NCI-H187 treated with DMSO at 0.1 percent for 48 hours (cell line): ENCODE measurements at places on chromosomes 3 and 15.

DNA sequence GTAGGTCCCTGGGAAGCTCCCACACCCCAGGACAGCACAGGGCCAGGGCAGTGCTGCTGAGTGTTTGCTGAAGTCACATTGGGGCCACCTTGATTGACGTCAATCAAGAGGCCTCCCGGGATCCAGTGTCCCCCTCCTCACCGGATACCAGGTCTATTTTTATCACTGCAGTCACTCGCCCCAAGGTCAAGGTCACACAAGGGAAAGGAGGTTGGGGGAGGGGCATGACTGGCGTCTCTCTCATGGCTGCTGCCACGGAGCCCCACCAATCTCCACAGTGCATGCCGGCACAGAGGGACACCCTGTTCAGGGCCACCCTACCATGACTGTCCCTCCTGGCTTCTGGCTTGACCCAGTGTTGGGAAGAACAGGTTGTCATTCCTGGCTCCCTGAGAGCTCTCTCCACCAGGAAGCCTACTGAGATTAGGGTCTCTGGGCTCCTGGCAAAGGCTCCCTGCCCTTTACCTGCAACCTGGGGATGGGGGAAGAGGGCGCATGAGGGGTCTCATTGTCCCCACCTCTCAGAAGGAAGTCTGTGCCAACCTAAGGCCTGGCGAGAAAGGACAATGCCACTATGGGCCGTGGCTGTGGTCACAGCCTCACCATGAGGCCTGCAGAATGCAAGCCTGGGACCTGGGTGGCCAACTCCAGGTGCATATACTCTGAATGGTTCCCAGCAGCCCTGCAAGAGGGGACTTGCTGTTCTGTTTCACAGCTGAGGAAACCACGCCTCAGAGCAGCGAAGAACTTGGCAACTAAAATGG lies 1.5 kb downstream of the MYL3 start:
- DNase-seq = no peak

DNA sequence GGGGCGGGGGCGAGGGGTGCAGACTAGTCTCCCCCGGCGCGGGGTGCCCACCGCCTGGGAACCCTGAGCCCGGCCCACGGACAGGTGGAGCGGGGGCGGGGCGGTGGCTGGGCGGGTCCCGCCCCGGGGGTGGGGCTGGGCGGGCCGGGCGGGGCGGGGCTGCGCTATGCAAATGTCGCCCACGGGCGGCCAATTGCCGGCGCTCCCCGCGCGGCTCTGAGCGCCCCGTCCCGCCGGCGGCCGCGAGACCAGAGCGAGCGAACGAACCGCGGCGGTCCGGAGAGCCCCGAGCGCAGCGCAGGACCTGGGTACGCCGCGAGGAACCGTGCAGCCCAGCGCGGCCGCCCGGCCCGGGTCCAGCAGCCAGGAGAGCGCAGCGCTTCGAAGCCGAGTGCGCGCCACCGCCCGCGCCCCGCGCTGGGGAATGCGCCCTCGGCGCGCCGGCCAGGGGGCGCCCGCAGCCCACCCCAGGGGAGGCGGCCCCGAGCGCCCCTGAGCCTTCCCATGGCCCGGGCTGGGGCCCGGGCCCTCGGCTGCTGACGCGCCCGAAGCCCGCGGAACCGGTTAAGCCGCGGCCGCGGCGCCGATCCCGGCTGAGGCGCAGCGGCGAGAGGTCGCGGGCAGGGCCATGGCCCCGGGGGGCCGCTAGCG lies at the start of gene SEMA3F:
TSS of gene SEMA3F (plus strand) at position 485 of the 651 bp plus-strand sequence. CDS start 4,299 bp downstream, outside the sequence.
- no peak for DNase-seq

GRCh38 chr3:171269542-171269941 lies 190.7 kb downstream of the TNIK start:
- DNase-seq = no peak

DNA sequence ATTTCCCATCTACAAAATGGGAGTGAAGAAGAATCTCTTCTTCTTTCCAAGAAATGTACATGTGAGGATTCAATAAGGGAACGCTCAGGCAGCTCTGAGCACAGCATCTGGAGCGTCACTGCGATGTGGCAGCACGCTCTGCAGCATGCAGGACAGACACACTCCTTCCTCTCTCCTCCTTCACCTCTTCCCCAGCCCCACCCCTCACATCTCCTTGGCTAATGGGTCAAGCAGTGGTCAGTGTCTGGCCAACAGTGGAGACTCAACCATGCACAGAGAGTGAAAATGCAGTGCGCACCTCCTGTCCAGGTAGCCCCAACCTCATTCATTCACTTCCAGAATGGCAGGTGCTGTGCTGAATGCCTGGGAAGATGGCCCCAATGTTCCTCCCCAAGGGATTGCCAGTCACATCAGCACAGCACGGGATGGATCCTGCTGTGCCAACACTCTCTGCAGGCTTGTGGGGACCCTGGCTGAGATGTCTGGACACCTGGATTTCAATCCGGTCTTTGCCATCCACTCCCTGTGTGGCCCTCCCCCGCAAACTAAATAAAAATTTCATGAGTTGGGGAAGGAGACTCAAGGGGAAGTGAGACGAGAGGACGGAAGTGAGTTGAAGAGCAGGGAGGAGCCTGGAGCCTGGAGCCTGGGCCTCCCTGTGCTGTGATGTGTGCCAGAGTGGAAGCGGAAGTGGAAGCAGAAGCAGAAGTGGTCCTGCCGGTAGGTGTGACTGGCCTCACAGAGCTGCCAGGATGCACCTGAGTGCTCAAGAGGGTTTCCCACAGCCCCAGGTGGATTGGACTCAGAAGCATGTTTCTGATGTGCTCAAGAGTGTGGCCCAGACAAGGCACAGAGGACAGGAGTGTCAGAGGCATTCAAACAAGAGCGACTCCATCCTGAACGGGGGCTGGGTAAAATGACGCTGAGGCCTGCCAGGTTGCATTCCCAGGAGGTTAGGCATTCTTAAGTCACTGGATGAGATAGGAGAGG lies 163.9 kb downstream of the SMAD6 start:
- DNase-seq = no peak

- DNase-seq = no peak
Observed at GRCh38 chr3:121663171-121663847, 2.6 kb upstream of the HCLS1 start.

DNA sequence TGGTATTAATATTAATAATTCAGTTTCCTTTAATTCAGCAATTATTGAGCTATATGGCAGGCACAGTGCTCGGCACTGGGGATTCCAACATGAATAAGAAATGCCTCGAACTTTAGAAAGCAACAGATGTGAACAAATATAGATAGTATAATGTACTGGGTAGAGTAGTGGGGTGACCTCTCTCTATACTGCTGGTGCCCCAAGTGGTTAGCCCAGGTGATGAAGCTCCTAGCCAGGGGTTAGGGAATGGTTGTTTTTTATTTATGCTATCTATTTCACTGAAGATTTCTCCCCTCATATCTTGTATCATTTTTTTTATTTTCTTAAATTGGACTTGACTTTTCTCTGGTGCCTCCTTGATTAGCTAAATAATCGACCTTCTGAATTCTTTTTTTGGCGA lies 62.1 kb downstream of the BHLHE40 start:
- no peak for DNase-seq

DNA sequence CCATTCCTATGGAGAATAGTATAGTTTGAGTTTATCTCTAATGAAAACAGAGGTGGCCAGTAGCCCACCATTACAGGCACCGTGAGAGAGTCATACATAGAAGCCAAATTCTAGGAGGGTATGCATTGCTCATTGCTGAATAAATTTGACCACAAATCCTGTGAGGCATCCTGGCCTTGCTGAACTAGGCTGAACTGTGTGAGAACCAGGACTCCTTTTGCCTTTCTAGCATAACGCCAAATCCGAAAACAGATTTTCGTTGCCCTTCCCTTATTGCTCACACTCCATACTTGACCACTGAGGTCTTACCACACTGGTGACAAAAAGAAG lies 50.4 kb downstream of the SLC2A2 start:
- DNase-seq = no peak

- DNase-seq = no peak
Observed at GRCh38 chr3:169748670-169749069, 16.2 kb downstream of the TERC start.

DNA sequence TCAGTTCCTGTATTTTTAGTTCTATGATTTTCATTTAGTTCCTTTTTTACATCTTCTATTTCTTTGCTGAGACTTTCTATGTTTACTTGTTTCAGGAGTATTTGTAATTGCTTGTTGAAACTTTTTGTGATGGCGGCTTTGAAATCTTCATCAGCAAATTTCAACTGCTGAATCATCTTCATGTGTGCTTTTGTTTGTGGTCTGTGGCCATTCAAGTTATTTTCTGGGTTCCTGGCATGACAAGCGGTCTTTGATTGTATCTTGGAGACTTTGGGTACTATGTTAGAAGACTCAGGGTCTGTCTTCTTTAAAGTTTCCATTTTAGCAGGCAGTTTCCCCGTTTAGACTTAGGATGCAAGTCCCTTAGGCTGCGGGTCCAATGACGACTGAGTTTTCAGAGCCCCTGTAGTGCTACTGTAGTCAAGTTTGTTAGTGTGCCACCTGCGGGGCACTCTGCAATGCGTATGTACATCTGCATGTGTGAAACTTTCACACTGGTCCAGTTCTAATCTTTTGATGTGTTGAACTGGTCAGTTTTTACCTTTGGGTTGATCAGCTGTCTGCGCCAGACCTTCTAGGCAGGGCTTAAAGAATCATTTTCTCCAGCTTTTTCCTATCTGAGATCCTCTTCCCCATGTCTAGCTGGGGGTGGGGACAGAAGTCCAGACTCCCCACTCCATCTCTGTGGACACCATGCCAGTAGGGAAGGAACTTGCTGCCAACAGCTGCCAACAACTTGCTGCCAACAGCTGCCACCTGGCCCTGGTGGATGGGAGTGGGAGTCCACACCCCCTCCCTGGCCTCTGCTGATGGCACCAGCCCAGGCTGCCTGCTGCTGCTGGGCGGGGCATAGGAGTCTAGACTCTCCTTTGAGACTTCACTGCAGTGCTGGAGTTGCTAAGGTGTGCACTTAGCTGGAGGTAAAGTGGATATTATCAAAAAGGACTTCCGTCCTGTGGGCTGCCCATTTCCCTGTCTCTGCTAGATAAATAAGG lies 190.9 kb downstream of the TJP1 start:
- DNase-seq = no peak

DNA sequence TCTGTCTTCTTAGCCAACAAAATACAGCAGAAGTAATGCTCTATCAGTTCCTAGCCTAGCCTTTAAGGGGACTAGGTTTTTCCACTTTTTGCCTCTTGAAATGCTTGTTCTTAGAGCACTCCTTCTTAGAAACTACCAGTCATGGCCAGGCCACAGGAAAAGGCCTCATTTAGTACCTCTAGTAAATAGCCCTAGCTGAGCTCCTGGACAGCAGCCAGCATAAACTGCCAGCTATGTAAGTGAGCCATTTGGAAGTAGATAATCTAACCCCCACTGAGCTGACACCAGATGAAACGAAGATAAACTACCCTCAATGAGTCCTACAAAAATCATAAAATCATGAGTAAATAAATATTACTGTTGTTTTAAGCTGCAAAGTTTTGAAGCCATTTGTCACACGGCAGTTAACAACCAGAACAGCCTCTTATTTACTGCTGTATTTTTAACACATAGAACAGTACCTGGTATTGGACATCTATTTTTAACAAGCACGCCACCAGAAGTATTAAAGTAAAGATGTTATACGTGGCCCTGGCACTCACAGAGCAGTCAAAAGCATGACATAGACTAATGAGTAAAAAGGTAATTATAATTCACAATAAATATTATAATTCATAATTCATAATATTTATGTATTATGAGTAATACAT lies 12.0 kb downstream of the TBC1D5 start:
- DNase-seq = peak; percentile 69

DNA sequence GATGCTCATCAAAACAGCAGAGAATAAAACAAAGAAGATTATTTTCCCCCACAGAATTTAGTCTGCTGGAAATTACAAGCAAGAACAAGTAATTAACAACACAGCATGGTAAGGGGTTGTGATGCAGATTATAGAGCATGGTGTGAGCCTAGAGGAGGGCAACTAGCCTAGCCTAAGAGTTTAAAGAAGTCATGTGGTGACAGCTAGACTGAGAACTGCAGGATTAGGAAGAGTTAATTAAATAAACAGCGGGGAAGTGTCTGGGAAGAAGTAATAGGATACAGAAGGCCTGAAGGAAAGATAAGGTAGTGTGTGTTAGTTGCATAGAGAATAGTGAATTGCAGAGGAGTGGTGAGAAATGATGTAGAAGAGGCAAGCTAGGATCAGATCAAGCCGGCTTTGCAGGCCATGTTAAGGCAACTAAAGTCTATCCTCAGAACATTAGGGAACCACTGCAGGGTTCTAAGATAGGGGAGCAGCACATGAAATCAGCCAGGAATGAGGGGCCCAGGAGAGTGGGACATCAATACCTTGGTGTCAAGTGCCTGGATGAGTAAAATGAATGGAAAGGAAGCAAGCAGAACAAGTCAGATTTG lies 11.9 kb upstream of the PKM start:
- no peak for DNase-seq

- no peak for DNase-seq
Observed at GRCh38 chr3:58659051-58659675, 7.4 kb downstream of the FAM3D start.

GRCh38 chr3:177263615-177264368 lies 66.5 kb upstream of the TBL1XR1 start:
- DNase-seq = no peak

GRCh38 chr3:112117841-112118571 lies 15.0 kb downstream of the GCSAM start:
- DNase-seq = no peak

GRCh38 chr3:156037356-156037755 lies 83.0 kb upstream of the KCNAB1 start:
- peak; percentile 42 for DNase-seq

DNA sequence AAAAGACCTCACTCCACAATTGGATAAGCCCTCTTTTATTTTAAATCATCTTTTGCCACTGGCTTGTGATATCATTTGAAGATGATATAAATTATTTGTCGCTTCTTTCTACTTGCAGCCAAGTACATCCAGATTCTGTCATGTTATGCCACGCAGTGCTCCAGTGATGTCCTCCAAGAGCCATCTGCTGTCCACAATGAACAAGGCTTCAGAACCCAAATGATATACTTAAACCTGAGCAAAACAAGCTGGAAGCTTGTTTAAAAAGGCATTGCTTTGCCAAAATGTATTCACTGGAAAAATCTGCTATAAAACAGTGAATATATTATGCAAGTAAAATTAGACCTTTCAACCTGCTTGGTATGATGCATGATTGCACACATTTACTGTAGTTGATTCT lies 58.8 kb upstream of the ARL6 start:
- no peak for DNase-seq
